Activated CD4-positive, alpha-beta T cell treated with anti-CD3 and anti-CD28 coated beads, Interleukin-2, amount 50 U/mL, for 48 hours (primary cell): ENCODE measurements at places on chromosomes 2 and 18.

DNA sequence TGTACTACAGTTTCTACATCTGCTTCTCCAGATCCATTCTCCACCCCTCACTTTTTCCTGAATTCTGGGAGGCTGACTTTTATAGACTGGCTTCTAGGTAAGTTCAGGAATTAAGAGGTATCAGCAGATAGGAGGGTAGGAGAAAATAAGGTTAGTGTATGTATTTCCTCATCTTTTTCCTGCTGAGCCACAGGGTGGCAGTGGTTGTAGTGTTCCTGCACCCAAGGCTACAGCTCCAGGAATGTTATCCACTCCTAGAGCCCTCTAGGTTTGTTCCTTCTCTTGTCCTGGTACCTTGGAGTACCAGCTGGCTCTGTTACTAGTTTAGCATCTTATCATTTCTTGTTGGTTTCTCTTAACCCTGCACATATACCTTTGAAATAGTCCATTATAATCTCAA, 40.7 kb upstream of the C2orf66 start:
- DNase-seq = no peak

GRCh38 chr2:163407296-163407695, 328.5 kb downstream of the FIGN start:
- DNase-seq = no peak

GRCh38 chr2:44126106-44126797, 42.4 kb upstream of the PPM1B start:
- no peak for DNase-seq

DNA sequence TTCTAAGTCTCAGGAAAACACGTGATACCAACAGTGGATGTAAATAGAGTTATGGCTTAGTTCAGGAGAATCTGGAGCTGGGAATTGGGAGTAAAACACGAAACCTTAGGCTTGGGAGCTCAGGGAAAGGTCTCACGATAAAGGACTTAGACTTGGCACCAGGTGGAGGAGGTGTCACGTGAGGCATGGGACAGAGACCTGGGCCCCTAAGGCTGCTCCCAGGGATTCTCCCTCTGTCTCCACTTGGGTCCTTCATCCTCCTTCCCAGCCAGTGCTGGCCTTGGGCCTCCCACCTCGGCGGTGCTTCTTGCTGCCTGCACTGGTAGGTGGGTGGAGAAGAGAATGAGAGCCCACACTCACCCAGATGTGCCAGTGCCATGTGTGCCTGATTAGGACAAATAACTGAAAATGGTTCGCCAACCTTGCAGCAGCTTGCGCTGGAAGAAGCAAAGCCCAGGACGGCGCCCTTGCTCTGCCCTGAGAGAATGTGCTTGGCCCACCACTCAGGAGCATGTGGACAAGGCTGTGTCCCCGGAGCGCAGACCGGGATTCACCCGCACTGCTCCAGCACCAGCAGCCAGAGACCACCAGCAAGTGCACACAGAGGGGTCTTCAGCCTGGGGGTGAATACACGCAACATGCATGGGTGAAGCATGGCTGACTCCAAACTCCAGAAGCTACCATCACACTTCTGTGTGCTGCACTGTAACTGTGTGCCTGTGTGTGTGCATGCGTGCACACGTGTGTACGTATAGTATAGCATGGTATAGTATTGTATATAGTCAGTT, 48.1 kb downstream of the PSMG2 start:
- DNase-seq = no peak

DNA sequence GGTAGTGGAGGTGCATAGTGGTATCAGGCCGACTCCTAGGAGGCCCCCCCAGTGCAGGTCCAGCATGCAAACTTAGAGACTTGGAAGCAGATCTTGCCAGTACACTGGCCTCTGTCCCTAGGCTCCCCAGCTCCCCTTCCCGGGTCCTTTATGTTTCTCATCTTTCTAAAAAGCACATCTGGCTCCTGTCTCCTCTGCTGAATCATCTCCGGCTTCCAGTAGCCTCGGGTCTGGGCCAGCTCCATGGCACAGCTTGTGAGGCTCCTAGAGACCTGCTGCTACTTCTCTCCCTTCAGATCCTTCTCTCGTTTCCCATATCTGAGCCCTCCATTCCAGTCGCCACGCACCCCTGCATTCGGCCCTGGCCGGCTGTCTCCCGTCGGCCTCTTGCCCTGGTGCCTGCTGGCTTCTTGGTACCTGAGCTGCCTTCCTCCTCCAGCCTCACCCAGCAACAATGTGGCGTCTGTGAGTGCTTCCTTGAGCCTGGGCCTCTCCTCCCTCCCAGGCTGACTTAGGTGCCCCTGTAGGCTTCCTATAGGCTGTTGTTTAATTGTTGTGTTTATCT, 6.6 kb downstream of the TRAF3IP1 start:
- no peak for DNase-seq

DNA sequence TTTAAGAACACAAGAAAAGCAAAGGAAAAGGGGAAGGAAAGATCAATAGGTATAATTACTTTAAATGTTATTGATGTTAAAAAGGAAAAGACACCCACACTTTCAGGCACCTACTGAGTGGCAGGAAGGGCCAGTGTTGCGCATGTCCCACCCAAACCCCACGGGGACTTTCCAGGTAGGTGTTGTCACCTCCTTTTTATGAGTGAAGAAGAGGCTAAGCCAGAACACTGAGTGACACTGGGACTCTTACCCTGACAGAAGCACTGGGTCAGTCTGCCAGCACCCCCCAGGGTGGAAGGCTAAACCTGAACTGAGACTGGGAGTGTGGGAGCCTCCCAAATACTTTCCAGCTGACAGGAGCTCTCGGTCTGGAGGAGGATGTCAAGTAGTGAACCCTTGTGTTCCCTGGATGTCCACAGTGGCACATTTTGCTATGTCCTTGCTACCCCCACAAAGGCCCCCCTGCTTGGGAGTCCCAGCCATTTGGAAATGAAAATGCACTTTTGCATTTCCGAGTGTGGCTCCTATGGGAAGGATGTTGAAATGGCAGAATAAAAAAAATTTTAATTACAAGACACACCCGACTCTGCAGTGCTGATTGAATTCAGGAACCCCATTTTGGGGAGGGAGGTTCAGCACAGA, 90.9 kb upstream of the SMAD2 start:
- no peak for DNase-seq

DNA sequence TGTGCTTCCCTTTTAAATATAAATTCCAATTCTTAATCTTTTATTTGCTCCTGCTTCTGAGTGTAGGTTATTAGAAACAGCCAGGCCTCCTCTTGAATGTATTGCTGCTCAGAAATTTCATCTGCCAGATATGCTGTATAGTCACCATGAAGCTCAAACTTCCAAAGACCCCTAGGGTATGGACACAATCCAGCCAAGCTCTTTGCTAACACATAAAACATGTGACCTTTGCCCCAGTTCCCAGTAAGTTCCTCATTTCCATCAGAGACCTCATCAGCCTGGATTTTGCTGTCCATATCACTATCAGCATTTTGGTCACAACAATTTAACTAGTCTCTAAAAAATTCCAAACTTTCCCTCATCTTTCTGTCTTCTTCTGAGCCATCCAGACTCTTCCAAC, 75.2 kb downstream of the MAP2 start:
- no peak for DNase-seq

GRCh38 chr2:220783671-220784070, 788.4 kb downstream of the EPHA4 start:
- no peak for DNase-seq

DNA sequence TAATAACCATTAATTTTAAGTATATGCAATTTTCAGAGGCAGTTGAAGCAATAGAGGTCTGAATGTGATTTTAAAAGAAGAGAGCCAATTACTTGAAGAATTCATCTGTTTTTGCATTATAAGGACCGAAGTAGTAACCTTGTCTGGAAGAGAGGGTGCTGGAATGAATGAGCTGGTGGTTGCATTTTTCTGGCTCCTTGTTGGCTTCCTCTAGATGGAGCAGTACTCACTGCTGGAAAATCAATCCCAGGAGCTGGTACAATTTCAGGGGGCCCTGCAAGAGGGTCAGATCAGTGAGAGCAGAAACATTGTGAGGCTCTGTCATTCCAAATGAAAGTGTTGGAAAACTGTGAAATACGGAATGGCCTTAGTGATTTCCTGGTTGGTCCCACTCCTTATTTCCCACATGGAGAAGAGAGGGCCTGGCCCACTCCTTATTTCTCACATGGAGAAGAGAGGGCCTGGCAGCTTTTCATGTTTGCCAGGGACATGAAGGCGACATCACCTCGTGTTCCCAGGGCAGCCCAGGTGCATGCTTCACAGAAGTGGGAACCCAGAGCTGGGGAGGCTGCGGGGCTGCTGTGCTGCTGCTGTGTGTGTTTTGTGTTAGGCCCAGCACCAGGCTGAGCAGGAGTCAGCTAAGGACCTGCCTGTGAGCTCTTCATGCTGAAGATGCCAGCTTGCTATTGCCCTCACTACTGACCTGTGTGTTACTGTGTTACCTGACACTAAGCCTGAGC, 197.4 kb downstream of the SNTG2 start:
- no peak for DNase-seq

GRCh38 chr2:166375736-166376487, at the start of gene SCN9A:
Gene SCN9A, minus strand, starts transcription at chr2:166375944. Its CDS starts 64,188 bp downstream, at chr2:166311756.
- DNase-seq = peak; percentile 8
